IMR-90 (cell line): ENCODE measurements at places on chromosomes 13 and 19.

DNA sequence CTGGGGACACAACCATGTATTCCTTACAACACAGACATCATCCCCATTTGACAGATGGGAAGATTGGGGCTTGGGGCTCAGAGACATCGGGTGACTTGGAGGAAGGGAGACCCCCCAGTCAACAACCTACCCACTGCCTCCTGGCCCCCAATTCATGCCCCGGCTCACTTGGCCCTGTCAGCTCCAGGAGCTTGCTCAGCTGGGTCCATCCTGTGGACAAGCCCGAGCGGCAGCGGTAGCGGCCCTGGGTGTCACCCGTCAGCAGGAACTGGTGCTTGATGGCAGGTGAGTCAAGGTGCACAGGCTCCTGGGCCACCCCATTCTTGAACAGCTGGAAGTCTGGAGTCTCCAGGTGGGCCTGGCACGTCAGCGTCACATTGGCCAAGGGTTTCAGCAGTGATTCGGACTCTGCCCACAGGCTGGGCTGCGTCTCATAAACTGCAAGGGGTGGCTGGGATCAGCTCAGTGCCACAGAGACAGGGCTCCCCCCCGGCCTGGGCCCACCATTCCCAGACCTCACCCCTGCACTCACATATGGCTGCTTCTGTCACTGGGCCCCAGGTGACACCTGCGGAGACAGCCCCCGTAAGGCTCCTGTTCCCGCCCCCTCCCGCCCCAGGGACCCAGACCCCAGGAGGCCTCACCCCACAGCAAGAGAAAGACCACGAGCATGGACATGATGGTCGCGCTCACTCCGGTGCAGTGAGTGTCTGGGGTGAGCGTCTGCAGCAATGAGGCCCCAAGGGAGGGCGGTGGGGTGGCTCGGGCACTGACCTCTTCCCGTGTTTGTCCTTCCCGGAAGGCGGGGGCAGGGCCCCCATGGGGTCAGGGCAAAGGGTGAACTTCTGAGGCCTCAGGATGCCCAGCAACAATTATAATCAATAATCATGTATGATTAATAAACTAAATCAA is at the start of gene A1BG:
TSS of gene A1BG (minus strand) at position 733 of the 912 bp plus-strand sequence. CDS start at position 678, 55 bp downstream.
- H3K27ac ChIP-seq = no peak within 1 kb of the TSS
- peaks cover 9% of the 10 kb centered on the region for H3K27me3 ChIP-seq
- H3K4me1 ChIP-seq = peaks cover 11% of the 10 kb centered on the region
- DNase-seq = no peak
- no peak within 1 kb of the TSS for H3K4me3 ChIP-seq

- H3K4me1 ChIP-seq = no peaks in the 10 kb centered on the region
- H3K4me3 ChIP-seq = no peak overlapping the region
- H3K27ac ChIP-seq = no peak overlapping the region
Measured at GRCh38 chr13:111484141-111484925, 163.9 kb downstream of the TEX29 start.

DNA sequence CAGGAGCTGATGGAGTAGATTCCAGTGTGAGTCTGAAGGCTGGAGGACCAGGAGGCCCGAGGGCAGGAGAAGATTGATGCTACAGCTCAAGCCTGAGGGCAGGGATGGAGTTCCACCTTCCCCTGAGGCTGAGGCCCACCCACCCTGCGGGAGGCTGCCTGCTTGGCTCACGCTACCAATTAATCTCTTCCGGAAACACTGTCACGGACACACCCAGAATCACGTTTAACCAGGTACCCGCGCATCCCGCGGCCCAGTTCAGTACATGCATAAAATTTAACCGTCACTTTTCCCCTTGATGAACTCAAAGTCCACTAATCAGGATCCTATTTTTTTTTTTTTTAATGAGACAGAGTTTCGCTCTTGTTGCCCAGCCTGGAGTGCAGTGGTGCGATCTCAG is 5.2 kb upstream of the ZNF628 start:
- no peak overlapping the region for H3K4me3 ChIP-seq
- no peak overlapping the region for H3K27ac ChIP-seq
- no peaks in the 10 kb centered on the region for H3K27me3 ChIP-seq
- H3K36me3 ChIP-seq = no peaks in the 10 kb centered on the region
- H3K4me1 ChIP-seq = peaks cover 12% of the 10 kb centered on the region

- no peak for DNase-seq
- peak overlapping the region; percentile 54; the same call in 1 of the 2 replicates for H3K27ac ChIP-seq
- peak overlapping the region; percentile 49; the same call in 1 of the 2 replicates for H3K4me3 ChIP-seq
- peaks cover 7% of the 10 kb centered on the region for H3K4me1 ChIP-seq
- no peaks in the 10 kb centered on the region for H3K27me3 ChIP-seq
- peaks cover 6% of the 10 kb centered on the region; the same call in 1 of the 2 replicates for H3K36me3 ChIP-seq
Measured at GRCh38 chr19:48624791-48625723, 5.8 kb downstream of the SPHK2 start.

DNA sequence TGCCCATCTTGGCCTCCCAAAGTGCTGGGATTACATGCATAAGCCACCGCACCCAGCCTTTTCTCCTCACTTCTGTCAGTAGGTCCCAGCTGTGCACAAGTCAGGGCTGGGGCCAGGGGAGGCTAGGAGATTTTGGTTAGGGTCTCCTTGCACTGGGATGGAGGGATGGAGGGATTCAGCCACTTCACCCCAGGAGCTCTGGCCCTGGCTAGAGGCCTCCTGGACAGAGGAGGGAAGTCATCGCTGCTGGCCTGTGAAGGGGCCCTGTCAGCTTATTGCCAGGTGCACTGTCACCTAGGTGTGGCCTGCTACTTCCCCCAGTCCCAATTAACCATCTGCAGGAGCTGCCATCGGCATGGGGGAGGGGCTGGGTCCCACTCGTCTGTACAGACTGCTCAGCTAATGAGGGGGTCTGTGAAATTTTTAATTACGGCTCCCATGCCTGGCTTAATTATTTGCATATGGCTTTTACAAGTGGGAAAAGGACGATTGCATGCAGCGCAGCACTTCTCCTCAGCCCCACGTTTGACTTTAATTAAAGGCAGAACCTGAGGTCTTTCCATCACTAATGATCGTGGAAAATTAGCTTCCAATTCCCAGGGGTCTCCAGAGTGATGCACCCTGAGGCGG is 52.4 kb downstream of the CHST8 start:
- no peak for DNase-seq
- H3K4me1 ChIP-seq = no peaks in the 10 kb centered on the region
- no peaks in the 10 kb centered on the region for H3K36me3 ChIP-seq
- no peak overlapping the region for H3K27ac ChIP-seq

GRCh38 chr13:32737679-32738078 is 151.4 kb downstream of the PDS5B start:
- H3K27ac ChIP-seq = no peak overlapping the region
- H3K4me1 ChIP-seq = no peaks in the 10 kb centered on the region; the same call in 1 of the 2 replicates
- peaks cover 2% of the 10 kb centered on the region for H3K36me3 ChIP-seq
- H3K27me3 ChIP-seq = no peaks in the 10 kb centered on the region
- H3K4me3 ChIP-seq = no peak overlapping the region
- no peak for DNase-seq

GRCh38 chr13:29909975-29910674 is 59.7 kb upstream of the UBL3 start:
- no peak overlapping the region for H3K4me3 ChIP-seq
- H3K27me3 ChIP-seq = no peaks in the 10 kb centered on the region
- DNase-seq = peak; percentile 78
- no peak overlapping the region for H3K27ac ChIP-seq

- no peaks in the 10 kb centered on the region for H3K4me1 ChIP-seq
- H3K27ac ChIP-seq = no peak overlapping the region
- no peaks in the 10 kb centered on the region for H3K36me3 ChIP-seq
- H3K4me3 ChIP-seq = no peak overlapping the region
- H3K27me3 ChIP-seq = no peaks in the 10 kb centered on the region
- DNase-seq = no peak
Measured at GRCh38 chr13:79910875-79911540, 429.9 kb downstream of the SPRY2 start.

GRCh38 chr13:31629085-31629780 is 110.1 kb upstream of the RXFP2 start:
- H3K27me3 ChIP-seq = no peaks in the 10 kb centered on the region
- peaks cover 5% of the 10 kb centered on the region; the same call in 1 of the 2 replicates for H3K4me1 ChIP-seq
- peak; percentile 40 for DNase-seq
- H3K4me3 ChIP-seq = no peak overlapping the region
- no peaks in the 10 kb centered on the region for H3K36me3 ChIP-seq

- no peak for DNase-seq
- no peak overlapping the region for H3K4me3 ChIP-seq
Measured at GRCh38 chr13:22499919-22500318, 680.9 kb upstream of the SGCG start.

- no peaks in the 10 kb centered on the region for H3K27me3 ChIP-seq
- no peak overlapping the region for H3K4me3 ChIP-seq
- peaks cover 7% of the 10 kb centered on the region; the same call in 1 of the 2 replicates for H3K4me1 ChIP-seq
- no peak overlapping the region for H3K27ac ChIP-seq
- DNase-seq = no peak
- no peaks in the 10 kb centered on the region; the same call in 1 of the 2 replicates for H3K36me3 ChIP-seq
Measured at GRCh38 chr13:77865622-77866021, 53.0 kb downstream of the EDNRB start.

GRCh38 chr13:37427843-37428494 is 170.6 kb downstream of the POSTN start:
- DNase-seq = no peak
- H3K36me3 ChIP-seq = no peaks in the 10 kb centered on the region
- H3K4me1 ChIP-seq = peaks cover 4% of the 10 kb centered on the region; the same call in 1 of the 2 replicates
- no peak overlapping the region for H3K4me3 ChIP-seq
- H3K27ac ChIP-seq = no peak overlapping the region

- H3K4me1 ChIP-seq = peaks cover 7% of the 10 kb centered on the region
- no peaks in the 10 kb centered on the region for H3K27me3 ChIP-seq
- H3K4me3 ChIP-seq = no peak overlapping the region
- peaks cover 8% of the 10 kb centered on the region for H3K36me3 ChIP-seq
Measured at GRCh38 chr19:35265900-35266519, 2.8 kb upstream of the USF2 start.

DNA sequence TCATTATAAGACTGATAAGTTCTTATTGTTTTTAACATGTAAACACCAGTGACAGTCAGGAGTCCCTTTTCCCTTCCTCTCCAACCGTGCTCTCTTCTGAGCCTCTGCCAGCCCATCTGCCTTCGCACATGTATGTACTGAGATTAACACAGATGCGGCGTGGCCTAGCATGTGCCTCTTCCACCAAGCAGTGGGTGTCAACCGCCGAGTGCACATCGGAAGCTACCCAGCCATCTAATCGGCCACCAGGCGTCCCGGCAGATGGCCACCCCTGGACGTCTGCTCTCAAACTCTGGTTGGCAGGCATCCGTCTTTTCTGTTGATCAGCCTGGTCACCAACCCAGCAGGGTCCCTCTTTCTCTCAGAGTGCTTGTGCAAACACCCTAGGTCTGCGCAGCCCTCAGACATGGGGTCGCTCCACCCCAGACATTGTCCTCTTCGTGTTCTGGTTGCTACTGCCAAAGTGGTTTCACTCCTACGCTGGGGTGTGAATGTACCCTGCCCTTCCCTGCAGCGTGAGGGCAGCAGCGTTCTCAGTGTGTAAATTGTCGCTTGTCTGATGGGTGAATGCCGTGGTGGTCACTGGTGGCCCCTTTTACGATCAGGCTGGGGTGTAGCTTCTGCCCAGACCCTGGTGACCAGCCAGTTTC is 57.7 kb upstream of the LDLR start:
- no peak overlapping the region for H3K27ac ChIP-seq
- no peak for DNase-seq
- H3K4me1 ChIP-seq = no peaks in the 10 kb centered on the region
- H3K27me3 ChIP-seq = no peaks in the 10 kb centered on the region
- H3K36me3 ChIP-seq = peaks cover 91% of the 10 kb centered on the region

GRCh38 chr13:36447501-36447900 is 15.2 kb downstream of the CCNA1 start:
- H3K36me3 ChIP-seq = no peaks in the 10 kb centered on the region
- no peak overlapping the region for H3K27ac ChIP-seq
- H3K27me3 ChIP-seq = no peaks in the 10 kb centered on the region; the same call in 1 of the 2 replicates

DNA sequence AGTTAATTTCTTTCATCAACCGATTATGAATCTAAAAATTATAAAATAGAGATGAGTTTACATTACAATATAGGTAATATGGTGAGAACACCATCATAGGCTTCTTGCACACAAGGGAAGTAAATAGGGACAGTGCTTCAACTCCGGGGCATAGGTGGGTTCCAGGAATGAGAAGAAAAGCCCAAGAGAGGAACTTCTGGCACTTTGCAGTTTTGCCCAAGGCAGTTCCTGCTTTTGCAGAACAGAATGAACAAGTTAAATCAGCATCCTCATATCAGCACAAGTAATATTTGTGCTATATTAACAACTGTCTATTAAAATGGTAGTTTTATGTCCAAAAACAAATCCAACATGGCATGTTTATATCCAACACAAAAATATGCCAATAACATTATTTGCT is 60.1 kb downstream of the DACH1 start:
- H3K36me3 ChIP-seq = no peaks in the 10 kb centered on the region
- no peak for DNase-seq
- H3K4me3 ChIP-seq = no peak overlapping the region
- H3K4me1 ChIP-seq = no peaks in the 10 kb centered on the region
- H3K27me3 ChIP-seq = no peaks in the 10 kb centered on the region

GRCh38 chr19:40356681-40357595 is 8.4 kb downstream of the PLD3 start:
- peaks cover 5% of the 10 kb centered on the region; the same call in 1 of the 2 replicates for H3K36me3 ChIP-seq
- peak; percentile 33 for DNase-seq
- H3K27ac ChIP-seq = no peak overlapping the region
- no peak overlapping the region for H3K4me3 ChIP-seq
- H3K27me3 ChIP-seq = no peaks in the 10 kb centered on the region

- peak overlapping the region; percentile 61 for H3K4me3 ChIP-seq
- H3K27me3 ChIP-seq = no peaks in the 10 kb centered on the region
- peaks cover 13% of the 10 kb centered on the region for H3K36me3 ChIP-seq
Measured at GRCh38 chr19:1266916-1267476, 2.1 kb upstream of the CIRBP start.

GRCh38 chr19:10891405-10892086 is 20.2 kb downstream of the CARM1 start:
- no peak for DNase-seq
- H3K27me3 ChIP-seq = no peaks in the 10 kb centered on the region
- no peak overlapping the region for H3K4me3 ChIP-seq
- 0 out of 2 replicates have a peak, but pooled peaks cover 2% of the 10 kb centered on the region for H3K36me3 ChIP-seq
- H3K4me1 ChIP-seq = peaks cover 9% of the 10 kb centered on the region
- no peak overlapping the region for H3K27ac ChIP-seq

GRCh38 chr13:48222358-48223301 is 10.4 kb upstream of the ITM2B start:
- H3K36me3 ChIP-seq = no peaks in the 10 kb centered on the region
- H3K27ac ChIP-seq = no peak overlapping the region; the same call in 1 of the 2 replicates
- peak; percentile 42 for DNase-seq
- peak overlapping the region; percentile 21; the same call in 1 of the 2 replicates for H3K4me3 ChIP-seq
- H3K4me1 ChIP-seq = peaks cover 4% of the 10 kb centered on the region; the same call in 1 of the 2 replicates

- H3K27ac ChIP-seq = peak overlapping the region; percentile 87
- H3K27me3 ChIP-seq = no peaks in the 10 kb centered on the region
- no peak overlapping the region for H3K4me3 ChIP-seq
- H3K4me1 ChIP-seq = peaks cover 23% of the 10 kb centered on the region
- no peak for DNase-seq
Measured at GRCh38 chr13:23701186-23701585, 131.0 kb downstream of the TNFRSF19 start.
